Activated CD4-positive, alpha-beta T cell treated with anti-CD3 and anti-CD28 coated beads for 4 hours (primary cell): ENCODE measurements at places on chromosomes 3 and 15.

DNA sequence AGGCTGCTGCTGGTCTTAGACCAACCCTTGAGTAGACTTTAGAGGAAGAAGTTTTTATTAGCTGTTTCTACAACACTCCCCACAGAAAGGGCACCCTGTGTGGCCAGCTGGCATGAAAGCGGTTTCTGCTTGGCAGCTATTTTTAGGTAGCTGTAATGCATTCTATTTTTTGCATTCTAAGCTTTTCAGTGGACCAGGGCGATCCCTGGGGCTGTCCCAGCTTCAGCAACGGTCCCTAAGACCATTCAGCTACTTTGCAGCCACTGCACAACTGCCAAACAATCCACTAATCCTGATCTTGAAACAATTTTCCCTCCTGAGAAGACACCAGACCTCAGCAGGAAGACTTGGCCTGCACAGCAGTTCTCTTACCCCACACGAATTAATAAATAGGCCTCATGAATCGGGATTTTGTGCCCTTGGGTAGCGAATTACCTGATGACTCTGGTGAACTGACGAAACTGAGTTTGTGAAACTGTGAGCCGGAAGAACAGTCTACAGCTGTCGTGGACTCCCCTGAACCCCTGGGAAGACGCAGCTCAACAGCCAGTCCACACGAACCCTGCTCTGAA lies 14.6 kb upstream of the TFRC start:
- no peak for DNase-seq

DNA sequence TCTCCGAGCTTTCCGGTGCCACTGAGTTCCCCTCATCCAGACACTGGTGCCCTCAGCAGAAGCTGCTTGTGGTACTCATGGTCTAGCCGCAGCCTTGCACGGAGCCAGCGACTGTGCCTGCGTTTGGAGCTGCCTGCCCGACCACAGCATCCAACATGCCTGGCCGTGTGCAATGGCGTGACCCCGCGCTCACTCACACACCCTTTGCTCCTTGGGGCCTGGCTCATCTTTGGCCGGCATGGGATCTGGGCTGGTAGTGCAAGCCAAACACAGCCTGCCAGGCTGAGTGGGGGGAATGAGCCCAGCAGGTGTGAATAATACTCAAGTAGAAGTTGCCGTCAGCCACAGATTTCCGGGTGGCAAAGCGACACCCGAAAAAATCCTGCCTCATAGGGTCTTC lies 1178.7 kb upstream of the GBE1 start:
- no peak for DNase-seq

- DNase-seq: no peak
These were observed 227.0 kb downstream of the FMN1 start for GRCh38 chr15:32967521-32967920.

DNA sequence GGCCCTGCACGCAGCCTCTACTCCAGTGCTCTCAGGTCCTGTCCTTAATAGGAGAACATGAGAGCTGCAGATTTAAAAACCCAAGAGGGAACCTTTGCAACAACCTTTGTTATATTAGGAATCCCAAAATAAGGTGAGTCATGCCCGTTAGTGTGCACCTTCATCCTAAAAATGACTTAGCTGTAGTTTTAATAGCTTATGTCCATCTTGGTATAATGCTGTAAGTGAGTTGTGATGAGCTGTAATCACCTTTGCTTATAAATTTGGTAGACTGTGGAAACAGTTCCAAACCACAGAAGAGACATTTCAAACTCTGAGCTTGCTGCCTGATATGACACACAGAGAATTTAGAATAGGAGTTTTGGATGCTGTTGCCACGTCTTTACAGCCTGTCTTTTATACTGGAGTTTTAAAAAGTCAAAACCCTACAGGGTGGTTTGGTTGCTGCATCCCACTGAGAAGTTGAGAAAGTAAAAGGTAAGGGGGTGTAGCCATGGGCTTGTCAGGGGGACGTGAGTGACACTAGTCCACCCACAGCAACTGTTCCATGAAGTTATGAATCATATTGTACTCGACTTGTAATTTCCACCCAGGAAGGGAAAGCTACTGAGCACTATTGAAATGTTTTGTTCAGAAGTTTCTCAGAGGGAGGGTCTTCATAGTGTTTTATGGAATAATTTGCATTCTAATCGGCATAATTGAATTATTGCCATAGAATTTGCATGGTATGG lies 27.4 kb upstream of the CD47 start:
- DNase-seq: no peak

DNA sequence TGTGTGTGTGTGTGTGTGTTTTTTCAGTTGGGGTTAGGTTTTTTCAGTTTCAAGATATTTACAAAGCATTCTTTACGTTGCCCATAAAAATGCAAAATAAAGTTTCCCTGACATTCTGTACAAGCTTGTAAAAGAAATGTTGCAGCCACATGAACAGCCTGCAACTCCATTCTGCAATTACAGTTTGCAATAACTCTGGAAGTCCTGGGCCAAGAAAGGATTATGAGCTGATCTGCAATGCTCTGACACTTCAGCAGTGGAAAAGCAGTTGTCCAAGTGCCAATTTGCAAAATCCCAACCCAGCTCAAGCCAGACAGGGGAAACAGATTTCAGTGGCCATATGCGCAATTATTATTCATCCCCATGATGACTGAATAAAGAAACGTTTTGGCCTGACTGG lies 322.1 kb downstream of the MEX3B start:
- DNase-seq: no peak

DNA sequence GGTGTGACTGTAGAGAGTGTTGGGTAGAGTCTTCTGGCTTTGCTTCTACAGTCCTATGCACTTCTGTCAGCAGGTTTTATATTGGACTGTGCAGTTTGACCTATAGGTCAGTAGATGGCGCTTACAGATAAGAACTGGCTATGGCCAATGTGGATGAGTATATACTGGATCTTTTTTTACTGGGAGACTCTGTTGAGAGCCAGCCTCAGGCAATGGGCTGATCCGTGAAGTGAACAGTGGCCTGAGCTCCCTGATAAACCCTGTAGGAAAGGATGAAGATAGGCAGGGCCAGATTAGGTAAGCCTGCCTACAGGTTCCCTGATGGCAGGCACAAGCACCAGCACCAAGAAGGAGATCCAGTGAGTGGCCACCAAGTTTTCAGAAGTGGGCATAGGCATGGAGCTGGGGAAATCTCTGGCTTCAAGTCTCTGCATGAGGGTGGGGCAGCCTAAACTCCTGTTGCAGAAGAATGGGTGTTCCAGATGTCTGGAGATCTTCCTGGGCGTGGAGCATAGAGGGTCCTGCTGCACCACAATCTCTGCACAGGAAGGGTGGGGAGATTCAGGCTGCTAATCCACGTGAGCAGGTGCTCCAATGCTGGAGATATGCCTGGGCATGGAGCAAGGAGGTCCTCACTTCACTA lies 326.0 kb upstream of the SGO1 start:
- DNase-seq: no peak

GRCh38 chr15:45827766-45828165 lies 192.9 kb downstream of the SQOR start:
- no peak for DNase-seq

DNA sequence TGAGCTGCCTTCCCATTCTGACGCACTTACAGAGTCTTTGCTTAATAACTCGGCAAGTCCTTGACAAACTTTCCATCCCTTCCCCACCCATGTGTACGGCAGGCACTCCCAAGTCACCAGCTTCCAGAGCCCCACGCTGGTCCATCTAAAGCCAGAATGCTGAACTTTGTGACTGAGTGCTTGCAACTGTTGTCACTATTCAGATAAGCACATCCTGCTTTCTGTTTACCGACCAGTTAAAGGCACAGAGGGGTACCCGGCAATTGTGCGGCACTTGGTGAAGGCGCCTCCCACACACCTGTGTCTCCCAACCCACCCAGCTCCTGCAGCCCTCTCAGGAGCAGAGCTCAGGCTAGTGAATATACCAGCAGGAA lies 430.6 kb downstream of the FOXP1 start:
- DNase-seq: no peak

GRCh38 chr15:99016680-99017321 lies 9.2 kb upstream of the PGPEP1L start:
- no peak for DNase-seq

DNA sequence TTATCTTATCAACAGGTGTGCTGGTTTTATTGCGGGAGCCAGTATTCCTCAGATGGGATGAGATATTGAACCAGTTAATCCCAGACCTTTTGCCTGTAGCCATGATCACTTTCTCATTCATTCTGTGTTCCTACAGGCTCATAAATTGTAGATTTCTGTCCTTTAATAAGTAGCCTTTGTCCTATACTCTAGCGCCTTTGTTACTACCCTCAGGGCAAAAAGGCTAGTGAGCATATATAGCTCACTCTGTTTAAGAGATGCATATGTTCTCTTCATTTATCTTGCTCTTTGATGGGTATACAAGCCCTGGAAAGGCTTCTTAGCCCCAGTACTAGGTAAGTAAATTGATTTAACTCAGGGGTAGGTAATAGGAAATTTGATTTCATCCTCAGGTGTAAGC lies 95.1 kb downstream of the OXSM start:
- no peak for DNase-seq

GRCh38 chr3:194381460-194381875 lies 11.9 kb upstream of the LRRC15 start:
- DNase-seq: no peak

DNA sequence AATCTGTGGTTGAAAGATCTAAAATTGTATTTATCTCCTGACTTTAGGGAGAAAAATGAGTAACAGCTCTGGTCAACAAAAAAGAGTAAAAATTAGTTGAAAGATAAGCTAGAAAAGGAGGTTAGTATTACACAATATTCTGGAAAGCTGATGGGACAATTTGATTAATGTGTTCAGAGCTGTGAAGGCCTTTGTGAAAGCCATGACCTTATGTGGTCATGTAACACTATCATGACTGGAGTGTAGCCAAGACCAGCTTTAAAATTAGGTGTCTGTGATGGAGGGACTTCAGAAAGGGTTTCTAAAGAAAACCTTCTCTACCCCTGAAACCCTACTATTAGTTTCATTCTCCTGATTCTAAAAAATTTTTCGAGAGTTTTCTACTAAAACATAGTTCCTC lies 127.2 kb downstream of the NFKBIZ start:
- no peak for DNase-seq

- DNase-seq: no peak
These were observed 11.8 kb upstream of the CLN6 start for GRCh38 chr15:68241088-68241935.

GRCh38 chr15:41494922-41495735 lies 1.5 kb downstream of the ITPKA start:
- peak; percentile 38 for DNase-seq

DNA sequence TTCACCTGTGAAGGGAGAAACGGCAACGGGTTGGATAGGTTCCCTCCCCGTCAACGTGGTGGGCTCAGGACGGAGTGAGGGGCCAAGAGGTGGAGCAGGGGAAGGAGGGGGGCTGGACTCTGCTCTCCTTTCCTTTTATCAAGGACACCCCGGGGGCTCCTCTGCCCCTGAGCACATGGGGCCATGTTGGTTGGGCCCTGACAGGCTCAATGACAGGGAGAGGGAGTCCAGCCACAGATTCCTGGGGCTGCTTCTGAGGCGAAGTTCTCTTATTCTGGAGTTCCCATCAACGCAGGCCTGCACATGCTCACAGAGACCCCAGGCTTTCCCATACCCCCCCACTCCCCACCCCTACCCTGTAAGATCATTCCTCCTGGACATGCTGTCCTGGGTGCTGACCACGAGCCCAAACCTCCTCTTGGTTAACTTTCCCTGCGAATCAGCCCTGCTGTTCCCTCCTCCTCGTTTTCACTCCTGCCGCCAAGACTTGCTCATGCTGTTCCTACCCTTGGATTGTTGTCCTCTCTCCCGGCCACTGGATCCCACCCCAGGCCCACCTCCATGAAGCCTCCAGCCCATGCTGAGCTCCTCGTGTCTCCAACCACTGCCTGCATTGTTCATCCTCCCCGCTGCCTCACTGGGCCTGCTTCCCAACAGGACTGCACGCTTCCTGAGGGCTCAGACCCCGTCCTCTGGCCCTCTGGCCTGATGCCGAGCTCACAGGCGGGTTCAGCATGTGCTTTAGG lies 61.2 kb downstream of the SENP2 start:
- DNase-seq: no peak

- no peak for DNase-seq
These were observed 440.3 kb upstream of the DPH6 start for GRCh38 chr15:35986191-35986721.

DNA sequence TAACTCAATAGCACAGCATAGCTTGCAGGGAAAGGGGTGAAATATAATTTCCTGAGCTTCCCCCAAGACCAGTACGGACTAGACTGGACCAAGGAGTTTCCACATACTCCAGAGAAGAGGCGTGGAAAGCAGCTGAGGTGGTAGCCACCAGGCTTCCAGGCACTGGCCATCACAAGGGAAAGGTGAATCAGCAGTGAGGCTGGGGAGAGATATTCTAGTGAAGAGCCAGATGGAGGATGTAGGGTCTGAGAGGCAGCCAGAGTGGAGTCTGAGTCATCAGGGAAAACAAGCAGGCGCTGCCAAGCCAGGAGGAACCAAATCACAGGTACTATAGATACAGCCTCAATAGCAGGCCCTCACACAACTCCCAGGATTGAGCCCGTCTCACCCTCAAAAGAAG lies 9.6 kb upstream of the RASA2 start:
- no peak for DNase-seq

- no peak for DNase-seq
These were observed 108.8 kb upstream of the LYSMD4 start for GRCh38 chr15:99842071-99842470.

GRCh38 chr15:61724251-61724939 lies 335.9 kb downstream of the VPS13C start:
- no peak for DNase-seq
